ENCODE measurements at places on chromosomes 11 and 22.

GRCh38 chr11:31805037-31805628, 6.0 kb downstream of the PAX6 start:
- DNase-seq: no peak

DNA sequence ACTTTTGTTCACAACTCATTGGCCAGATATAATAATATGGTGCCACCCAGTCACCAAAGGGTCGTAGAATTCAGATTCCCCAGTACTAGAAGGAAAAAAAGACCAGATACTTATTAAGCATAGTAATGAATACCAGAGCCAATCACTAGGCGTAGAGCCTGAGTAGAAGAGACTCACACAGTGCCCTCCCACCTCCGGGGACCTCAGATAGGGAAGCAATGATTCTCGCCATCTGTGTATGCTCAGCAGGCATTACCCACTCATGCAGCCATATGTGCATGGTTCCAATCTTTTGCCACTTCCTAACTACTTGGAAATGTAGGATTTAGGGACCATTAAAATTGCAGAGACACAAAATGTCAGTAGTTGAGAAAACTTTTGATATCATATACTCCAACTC, 85.3 kb downstream of the C11orf87 start:
- DNase-seq: no peak

DNA sequence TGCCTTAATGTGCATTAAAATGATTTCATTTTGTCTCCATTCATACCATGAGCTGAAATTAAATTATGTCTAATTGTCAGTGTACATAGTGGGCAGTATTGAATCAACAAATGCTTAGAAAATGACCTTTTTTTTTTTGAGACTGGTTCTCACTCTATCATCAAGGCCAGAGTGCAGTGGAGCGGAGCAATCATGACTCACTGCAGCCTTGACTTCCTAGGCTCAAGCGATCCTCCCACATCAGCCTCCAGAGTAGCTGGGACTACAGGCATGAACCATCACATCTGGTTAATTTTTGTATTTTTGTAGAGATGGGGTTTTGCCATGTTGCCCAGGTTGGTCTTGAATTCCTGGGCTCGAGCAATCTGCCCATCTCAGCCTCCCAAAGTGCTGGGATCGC, 117.0 kb upstream of the BLID start:
- DNase-seq: no peak

DNA sequence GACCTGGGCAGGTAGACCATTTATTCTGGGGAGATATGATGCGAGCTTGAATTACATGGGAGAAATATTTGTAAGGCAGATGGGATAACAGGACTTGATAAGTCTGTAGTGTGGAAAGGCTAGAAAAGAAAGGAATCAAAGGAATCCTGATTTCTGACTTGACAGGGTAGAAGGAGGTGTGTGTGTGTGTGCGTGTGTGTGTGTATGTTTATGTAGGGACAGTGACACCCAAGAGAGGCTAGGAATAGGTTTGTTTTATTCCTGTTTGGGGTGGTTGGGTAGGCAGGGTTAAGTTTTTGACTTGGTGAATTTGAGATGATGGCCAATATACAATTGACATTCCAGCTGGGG, 390 bp upstream of the HTATIP2 start:
- no peak for DNase-seq

- no peak for DNase-seq
These were observed 390.0 kb upstream of the CNTN5 start for GRCh38 chr11:98630736-98631135.

DNA sequence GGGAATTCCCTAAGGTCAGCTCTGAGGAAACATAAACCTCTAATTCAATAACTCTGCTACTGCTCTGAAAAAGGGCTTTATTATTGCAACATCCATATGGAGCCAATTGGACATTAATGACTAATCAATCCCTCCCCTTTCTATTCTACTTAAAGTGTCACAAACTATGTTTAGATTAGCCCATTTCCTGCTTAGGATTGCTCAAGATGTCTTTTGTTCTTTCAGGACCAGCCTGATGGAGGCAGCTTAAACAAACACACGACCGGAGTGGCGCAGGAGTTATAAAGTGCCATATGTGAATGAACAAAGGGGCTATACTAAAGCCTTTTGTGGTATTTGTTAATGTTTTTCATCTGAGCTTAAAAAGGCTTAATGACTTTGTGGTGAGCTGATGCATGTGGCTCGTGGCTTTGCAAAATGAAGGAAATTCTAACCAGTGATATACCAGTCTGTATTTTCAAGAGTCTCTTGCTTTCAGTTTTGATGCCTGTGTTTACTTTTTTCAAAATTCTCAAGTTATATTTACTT, 354.4 kb downstream of the SOX6 start:
- DNase-seq: peak; percentile 63

GRCh38 chr11:124892750-124893454, 4.8 kb downstream of the ROBO4 start:
- DNase-seq: no peak

All from brain pericyte (primary cell).